ENCODE measurements at places on chromosomes 4 and X.
A peak's percentile ranks its signal among the peaks of the same experiment; 100 is the strongest.

GRCh38 chr4:131499141-131499873, 1649.8 kb upstream of the PCDH10 start:
- DNase-seq, result peak; percentile 33

DNA sequence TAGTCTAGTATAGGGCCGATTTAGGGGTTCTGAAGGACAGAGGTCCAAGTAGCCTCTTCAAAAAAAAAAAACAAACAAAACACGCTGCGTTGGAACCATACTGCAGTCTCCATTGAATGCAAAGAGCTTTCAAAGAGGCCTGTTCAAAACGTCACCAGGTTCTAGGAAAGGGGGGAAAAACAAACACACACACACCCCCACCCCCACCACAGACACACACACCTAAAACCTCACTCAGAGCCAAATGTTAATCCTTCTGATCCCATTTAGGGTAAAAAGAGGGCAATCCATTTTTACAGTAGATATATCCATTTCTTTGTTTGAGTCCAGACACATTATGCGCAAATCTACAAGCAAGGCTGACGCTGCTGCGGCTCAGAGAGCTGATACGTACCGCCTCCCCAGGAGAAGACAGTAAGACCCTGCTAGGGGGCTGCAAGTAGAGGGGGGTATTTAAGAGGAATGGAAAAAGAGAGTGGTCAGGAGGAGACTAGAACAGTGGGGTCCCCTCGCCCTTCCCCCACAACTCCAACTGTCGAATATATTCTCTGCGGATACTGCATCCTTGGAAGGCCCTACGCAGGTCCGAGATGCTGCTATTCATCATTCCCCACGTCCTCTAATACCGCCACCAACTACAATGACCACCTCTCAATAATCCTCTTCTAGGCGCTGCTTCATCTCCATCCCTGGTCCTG, 1.3 kb downstream of the NKRF start:
- DNase-seq, result no peak

GRCh38 chr4:146462251-146462650, 59.5 kb downstream of the SLC10A7 start:
- no peak for DNase-seq

GRCh38 chr4:150573534-150573933, 8.4 kb upstream of the MAB21L2 start:
- DNase-seq, result peak; percentile 59

DNA sequence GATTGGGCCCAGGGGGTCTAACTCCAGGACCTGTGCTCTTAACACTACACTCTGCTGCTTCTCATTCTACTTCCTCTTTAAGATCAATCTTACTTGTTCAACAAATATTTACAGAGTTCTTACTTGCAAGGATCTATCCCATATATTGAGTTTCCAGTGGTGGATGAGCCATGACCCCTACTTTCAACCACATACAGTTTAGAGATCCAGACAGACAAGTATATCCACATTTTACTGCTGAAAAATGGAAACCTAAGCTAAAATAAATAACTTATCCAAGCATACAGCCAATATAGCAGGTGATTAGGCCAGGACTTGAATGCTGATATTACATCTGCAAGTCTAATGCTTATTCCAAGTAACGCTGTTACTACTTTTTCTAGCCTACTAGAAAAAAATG, 18.7 kb downstream of the TMEM150C start:
- no peak for DNase-seq

DNA sequence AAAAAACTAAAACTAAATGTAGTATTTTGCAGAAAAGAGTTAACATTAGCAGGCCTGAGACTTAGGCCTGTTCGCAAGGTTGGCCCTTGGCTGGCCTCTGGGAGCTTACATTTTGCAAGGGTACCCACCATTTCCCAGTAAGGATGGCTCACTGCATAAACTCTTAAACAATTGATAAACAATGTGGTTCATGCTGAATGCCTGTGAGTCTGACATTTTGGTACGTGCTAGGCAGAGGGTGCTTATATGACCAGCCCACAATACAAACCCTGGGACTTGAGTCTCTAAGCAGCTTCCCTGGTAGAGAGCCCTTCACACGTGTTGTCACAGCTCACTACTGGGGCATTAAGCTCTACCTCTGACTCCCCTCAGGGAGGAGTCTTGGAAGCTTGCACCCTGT, 7.4 kb downstream of the PRPS2 start:
- no peak for DNase-seq

GRCh38 chrX:115573185-115573584, 12.2 kb downstream of the PLS3 start:
- peak; percentile 61 for DNase-seq

GRCh38 chrX:100685284-100685996, 41.4 kb downstream of the SRPX2 start:
- peak; percentile 86 for DNase-seq

DNA sequence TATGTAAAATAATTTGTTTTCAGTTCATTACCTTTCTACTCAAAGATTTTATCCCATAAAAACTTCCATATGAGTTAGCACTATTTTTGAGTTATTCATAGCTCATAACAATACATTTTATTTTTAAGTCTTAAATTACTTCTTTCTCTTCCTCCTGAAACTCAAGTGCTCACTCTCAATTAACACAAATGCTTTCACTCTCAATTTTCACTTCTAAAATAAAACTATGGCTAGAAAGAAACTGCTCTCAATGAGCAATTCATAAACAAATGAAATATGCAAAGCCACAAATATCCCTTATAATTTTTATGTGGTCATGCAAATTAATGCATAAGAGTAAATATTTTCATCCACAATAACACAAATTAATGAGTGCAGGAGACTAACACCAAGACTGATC, 38.8 kb downstream of the MAML3 start:
- DNase-seq, result no peak

DNA sequence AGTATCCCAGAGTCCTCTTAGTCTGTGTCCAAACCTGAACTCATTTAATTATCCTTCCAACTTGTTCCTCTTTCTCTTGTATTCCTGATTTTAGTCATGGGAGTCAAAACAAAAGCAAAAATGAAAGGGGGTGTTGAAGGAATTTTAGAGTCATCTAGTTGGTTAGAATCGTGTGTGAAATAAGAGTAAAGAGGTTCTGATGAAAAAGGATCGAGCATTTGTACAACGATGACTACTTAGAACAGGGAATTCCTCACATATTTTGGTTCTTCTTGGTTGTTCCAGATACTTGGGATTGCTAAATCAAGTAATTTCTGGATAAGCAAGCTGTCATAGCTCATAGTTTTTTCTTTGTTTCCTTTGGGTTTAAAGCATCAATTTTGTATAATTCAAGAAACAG, 194.4 kb downstream of the BCOR start:
- DNase-seq, result peak; percentile 79

DNA sequence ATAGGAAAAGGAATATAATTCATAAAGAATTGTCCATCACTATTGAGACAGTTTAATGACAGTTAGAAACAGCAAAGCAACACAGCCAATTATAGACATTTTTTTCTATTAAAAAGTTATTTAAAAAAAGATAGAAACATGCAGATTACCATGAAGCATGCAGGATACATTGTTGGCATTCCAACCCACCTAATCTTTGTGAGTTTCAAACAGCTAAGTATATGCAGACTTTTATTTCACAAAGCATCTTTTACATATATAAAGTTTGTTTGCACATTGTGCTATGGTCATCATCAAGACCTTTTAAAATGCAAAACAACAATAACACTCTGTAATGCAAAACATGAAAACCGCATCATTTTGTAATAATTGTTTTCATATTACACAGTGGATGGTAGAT, 125.9 kb upstream of the ETNPPL start:
- DNase-seq, result no peak

DNA sequence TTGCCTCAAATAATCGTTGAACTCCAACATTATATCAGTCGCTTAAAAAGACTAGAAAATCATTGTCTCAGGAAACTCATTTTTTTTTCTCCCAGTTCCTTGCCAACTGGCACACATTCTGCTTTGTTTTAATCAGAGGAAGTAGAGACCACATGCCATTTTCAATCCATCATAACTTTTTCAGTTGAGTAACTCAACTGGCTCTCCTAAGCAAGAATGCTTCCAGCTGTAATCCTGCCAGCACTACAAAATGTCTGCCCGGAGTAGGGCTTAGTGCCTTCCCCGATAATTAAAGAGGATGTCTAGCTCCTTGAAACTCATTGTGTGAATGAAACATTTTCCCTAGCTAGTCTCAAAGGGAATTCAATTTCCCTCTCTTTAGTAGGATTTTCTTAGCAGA, 33.0 kb downstream of the FREM3 start:
- peak; percentile 94 for DNase-seq

DNA sequence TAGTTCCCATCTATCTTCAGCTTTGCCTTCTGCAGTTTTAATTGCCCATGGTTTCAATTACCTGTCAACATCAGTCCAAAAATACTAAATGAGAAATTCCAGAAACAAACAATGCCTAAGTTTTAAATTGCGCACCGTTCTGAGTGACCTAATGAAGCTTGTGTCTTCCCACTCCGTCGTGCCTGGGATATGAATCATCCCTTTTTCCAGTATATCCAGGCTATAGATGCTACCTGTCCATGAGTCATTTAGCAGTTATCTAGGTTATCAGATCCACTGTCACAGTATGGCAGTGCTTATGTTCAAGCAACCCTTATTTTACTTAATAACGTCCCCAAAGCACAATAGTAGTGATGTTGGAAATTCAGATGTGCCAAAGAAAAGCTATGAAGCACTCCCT, 363.6 kb upstream of the FAM241A start:
- DNase-seq, result no peak

- peak; percentile 52 for DNase-seq
These were observed 45.6 kb downstream of the MAOB start for GRCh38 chrX:43836435-43837184.

DNA sequence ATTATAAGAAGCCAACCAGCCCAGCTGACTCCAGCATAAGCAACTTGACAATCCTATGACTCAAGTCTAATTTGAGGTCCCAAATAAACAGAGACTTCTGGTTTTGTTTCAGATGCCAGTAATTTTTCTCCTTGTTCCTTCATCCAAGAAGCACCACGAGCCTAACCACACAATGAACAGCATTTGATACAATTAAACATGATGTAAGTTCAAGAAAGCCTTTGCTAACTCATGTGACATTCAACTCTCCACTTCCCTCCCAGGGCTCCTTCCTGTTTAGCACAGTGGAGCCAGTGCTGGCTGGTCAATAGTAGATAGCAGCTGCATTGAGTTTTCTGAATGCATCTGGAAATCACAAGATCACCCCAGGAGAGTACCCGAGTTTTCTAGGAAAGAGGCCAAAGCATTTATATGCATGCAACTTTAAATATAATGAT, 206.3 kb downstream of the ARHGAP24 start:
- DNase-seq, result peak; percentile 99

DNA sequence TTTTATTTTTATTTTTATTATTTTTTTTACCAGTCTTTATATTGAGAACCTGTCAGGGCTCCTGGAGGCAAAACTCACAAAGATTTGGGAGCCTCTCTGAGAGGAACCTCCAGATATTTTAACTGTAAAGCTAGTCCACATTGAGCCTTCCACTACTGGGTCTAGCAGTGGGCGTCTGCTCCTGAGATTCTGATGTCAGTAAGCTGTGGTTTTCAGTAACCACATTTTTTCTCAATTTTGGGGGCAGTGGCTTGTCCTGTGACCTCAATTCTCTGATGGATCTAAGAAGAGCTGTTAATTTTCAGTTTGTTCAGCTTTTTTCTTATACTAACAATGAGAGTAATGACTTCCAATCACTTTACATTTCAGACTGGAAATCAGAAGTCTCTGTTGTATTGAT, 23.6 kb upstream of the GPRASP1 start:
- no peak for DNase-seq

GRCh38 chr4:173835903-173836302, 305.9 kb upstream of the HAND2 start:
- DNase-seq, result peak; percentile 91

DNA sequence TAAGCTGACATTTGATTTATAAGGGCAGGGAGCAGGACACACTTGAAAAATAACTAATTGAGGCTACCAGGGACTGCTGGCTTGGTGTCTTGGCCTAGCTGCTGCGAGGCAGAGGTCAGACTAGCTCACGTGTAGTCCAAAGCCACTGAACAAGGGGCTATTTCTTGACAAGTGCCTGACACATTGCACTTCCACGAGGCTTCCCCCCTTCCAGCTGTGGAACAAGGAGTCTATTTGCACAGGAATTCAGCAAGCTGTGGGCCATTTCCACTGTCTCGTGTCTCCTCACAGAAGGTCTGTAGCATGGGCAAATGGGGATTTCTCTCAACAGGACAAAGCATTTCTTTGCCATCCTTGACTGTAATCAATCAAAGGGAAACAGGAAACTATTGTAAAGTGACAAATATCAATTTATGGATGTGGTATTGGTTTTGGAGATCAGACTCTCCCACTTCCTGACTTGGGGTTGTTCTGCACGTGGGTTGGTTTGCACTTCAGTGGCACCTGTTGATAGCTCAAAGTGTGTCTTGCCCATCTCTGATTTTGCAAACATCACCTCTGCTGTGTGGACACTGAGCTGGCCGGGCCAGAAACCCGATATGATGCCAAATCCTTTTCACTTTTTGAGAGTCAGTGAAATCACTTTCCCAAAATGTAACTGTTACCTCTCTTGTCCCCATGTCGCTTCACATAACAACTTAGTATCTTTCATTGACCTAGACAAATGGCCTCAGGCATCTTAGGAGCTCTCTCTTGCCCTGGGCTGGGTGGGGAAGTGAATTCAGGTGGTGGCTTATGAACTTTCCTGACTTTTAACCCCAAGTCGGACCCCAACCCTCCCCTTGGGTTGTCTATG, 107.4 kb upstream of the MAMLD1 start:
- no peak for DNase-seq

- DNase-seq, result peak; percentile 18
These were observed 157.6 kb downstream of the MAB21L2 start for GRCh38 chr4:150739591-150739990.

- DNase-seq, result no peak
These were observed 13.2 kb upstream of the IL13RA2 start for GRCh38 chrX:115030625-115031024.

DNA sequence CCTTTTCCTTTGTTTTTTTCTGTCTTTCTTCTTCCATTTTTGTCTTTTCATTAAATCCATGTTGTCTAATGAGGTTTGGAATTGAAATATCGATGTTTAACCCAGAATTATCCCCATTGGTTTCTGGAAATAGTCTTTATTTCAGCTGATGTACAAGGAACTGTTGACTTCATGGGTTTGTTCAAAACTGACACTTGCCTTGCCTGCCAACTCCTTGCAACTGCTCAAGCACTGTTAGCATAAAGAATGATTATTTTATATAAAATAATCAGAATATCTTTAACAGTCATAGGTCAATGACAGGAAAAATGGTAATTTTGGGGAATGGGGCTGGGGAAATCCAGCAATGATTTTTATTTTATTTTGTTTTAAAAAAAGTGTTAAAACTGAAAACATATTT, 359.6 kb upstream of the LCORL start:
- DNase-seq, result no peak
